Fibroblast of lung (primary cell): ENCODE measurements at places on chromosomes 13 and 19. TPM values are rescaled to one million over a fixed set of nuclear protein-coding genes. Genes with fewer than 3 reads are reported as not detected.

DNA sequence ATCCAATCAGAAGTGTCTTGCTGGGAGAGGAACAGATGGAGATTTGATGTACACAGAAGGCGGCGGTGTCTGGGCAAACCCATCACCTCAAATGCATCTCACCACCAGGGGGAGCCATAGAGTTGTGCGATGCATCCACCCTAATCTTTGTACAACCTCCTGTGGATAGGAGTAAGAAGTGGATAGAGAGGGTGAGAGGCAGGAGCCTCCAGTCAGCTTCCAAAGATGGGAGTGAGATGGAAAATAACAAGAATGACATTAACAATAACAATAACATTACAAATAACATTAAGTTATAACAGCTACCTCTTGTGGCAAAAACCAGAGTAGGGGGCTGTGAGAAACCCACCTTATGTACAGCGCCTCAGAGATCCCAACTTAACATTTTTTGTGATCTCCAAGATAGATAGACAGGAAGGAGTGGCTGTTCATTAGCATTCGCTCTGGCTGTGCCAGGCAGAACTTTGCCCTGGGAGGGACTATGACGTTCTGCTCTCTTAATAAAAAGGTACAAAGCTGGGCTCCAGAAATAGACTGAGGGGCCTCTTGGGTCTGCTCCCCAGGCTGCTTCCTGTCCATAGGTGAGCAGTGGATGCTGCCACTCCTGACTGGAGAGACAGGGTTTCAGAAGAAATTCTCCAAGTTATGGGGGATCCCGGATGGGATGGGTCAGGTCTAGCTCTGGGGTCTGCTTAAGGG lies 5.2 kb upstream of the CEACAM18 start:
- no peaks in the 10 kb centered on the region for H3K36me3 ChIP-seq
- no peaks in the 10 kb centered on the region for H3K27me3 ChIP-seq
- no peak overlapping the region for H3K4me3 ChIP-seq
- H3K4me1 ChIP-seq = no peaks in the 10 kb centered on the region

GRCh38 chr13:28337166-28338005 lies 157.5 kb downstream of the FLT1 start:
- H3K4me1 ChIP-seq = peaks cover 9% of the 10 kb centered on the region
- peak; percentile 74 for DNase-seq
- H3K27ac ChIP-seq = no peak overlapping the region
- no peaks in the 10 kb centered on the region for H3K36me3 ChIP-seq
- no peaks in the 10 kb centered on the region for H3K27me3 ChIP-seq

DNA sequence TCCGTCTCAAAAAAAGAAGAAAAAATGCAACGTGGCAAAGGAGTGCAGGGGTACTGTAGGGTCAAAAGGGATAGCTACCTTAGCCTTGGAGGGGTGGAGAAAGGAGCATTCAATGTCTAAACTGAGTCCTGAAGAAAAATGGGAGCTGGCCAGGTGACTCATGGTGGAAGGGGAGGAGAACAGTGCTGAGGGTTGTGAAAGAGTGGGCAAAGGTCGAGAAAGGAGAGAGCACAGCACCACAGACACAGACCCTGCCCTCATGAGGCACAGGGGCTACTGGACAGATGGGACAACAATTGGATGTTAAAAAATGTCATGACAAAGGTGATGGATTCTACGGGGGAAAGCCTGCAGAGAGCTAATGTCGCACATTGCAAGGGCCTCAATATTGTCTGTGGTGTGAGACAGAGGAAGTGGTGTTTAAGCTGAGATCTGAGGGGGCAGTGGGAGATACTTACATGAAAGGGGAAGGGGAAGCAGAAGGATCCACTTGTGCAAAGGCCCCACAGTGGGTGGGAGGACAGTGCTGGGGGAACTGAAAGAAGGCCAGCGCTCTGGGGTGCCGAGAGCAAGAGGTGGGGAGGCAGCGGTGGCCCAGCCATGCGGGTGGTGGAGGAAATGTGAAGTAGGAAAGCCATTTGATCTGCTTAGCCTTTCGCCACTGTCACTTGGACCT lies 42.9 kb upstream of the URAD start:
- no peak for DNase-seq
- H3K27me3 ChIP-seq = no peaks in the 10 kb centered on the region
- no peak overlapping the region for H3K4me3 ChIP-seq
- H3K27ac ChIP-seq = no peak overlapping the region

- H3K27me3 ChIP-seq = no peaks in the 10 kb centered on the region
- H3K27ac ChIP-seq = peak overlapping the region; percentile 22
- H3K4me3 ChIP-seq = peak overlapping the region; percentile 98
- peak; percentile 19 for DNase-seq
- no peaks in the 10 kb centered on the region for H3K4me1 ChIP-seq
Observed at GRCh38 chr19:56595548-56595899, 422 bp downstream of the ZNF71 start.

DNA sequence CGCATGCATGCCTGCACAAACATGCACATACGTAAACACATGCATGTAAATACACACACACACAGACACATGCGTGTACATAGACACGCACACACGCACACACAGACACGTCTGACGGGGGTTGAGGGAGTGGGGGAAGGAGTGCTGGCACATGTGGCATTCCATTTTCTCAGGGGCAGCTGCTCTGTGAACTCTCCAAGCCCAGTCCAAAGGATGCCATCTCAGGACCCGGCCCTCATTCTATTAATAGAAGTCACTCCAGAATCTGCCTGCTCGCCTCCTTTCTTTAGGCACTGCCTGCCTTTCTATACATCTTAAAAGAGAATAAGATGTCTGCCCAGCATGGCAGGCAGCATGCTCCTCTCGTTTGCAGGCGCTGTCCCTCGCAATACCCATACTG lies 5.3 kb downstream of the ARHGEF7 start:
- H3K27me3 ChIP-seq = peaks cover 14% of the 10 kb centered on the region
- H3K36me3 ChIP-seq = no peaks in the 10 kb centered on the region
- peaks cover 6% of the 10 kb centered on the region for H3K4me1 ChIP-seq
- DNase-seq = no peak
- H3K27ac ChIP-seq = no peak overlapping the region
- H3K4me3 ChIP-seq = no peak overlapping the region

GRCh38 chr19:3682741-3683404 lies 17.4 kb downstream of the PIP5K1C start:
- peaks cover 3% of the 10 kb centered on the region for H3K36me3 ChIP-seq
- H3K27me3 ChIP-seq = no peaks in the 10 kb centered on the region
- H3K4me1 ChIP-seq = no peaks in the 10 kb centered on the region
- no peak overlapping the region for H3K27ac ChIP-seq
- no peak overlapping the region for H3K4me3 ChIP-seq
- peak; percentile 73 for DNase-seq

- no peak for DNase-seq
- no peak overlapping the region for H3K4me3 ChIP-seq
- peaks cover 3% of the 10 kb centered on the region for H3K4me1 ChIP-seq
- no peaks in the 10 kb centered on the region for H3K36me3 ChIP-seq
- H3K27me3 ChIP-seq = peaks cover 2% of the 10 kb centered on the region
- no peak overlapping the region for H3K27ac ChIP-seq
Observed at GRCh38 chr19:41529484-41530183, 46.3 kb upstream of the CEACAM21 start.

DNA sequence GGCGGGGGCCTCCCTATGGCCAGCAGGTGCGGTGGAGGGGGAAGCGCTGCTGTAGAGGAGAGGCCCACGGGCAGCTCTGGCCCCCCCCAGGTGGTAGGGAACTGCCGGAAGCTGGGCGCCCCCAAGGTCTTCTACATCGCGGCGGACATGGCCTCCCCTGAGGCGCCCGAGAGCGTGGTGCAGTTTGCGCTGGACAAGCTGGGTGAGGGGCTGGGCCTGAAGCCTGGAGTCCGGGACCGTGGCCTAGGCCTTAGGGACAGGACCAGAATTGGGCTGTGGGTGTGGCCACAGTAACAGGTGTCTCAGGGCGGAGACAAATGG lies 3.8 kb upstream of the RPL36 start:
- DNase-seq = no peak
- no peak overlapping the region for H3K4me3 ChIP-seq
- no peaks in the 10 kb centered on the region for H3K4me1 ChIP-seq
- H3K27ac ChIP-seq = no peak overlapping the region

- H3K27me3 ChIP-seq = no peaks in the 10 kb centered on the region
- H3K27ac ChIP-seq = no peak overlapping the region
- DNase-seq = no peak
- H3K4me1 ChIP-seq = no peaks in the 10 kb centered on the region
- H3K4me3 ChIP-seq = no peak overlapping the region
Observed at GRCh38 chr13:26323764-26324163, 69.8 kb downstream of the CDK8 start.

Gene AMER2
- total RNA-seq = under 0.01 TPM in 1 of 2 replicates, not detected in the other

Gene SLC8A2
- total RNA-seq = under 0.01 TPM in 1 of 2 replicates, not detected in the other

DNA sequence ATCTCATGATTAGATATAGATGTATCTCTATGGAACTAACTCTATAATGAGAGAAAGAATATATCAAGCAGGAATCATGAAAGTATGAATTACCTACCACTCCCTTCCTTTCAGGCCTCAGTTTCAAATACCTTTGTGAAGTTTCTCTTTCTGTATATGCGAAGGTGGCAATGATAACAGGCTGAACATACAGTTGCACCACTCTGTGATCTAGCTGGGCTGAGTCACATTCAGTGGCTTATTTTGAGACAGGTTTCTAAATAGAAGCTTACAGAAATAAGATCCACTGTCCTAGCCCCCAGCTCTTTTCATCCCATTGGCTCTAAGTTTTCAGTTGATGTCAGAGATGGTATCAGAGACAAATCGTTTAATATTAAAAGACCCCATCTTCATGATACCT lies 662.0 kb downstream of the SLITRK1 start:
- H3K4me3 ChIP-seq = no peak overlapping the region
- no peaks in the 10 kb centered on the region for H3K36me3 ChIP-seq
- no peak for DNase-seq
- no peak overlapping the region for H3K27ac ChIP-seq
- no peaks in the 10 kb centered on the region for H3K4me1 ChIP-seq

Gene SLITRK5
- 0.17 and 0.26 TPM in 2 replicates for total RNA-seq

DNA sequence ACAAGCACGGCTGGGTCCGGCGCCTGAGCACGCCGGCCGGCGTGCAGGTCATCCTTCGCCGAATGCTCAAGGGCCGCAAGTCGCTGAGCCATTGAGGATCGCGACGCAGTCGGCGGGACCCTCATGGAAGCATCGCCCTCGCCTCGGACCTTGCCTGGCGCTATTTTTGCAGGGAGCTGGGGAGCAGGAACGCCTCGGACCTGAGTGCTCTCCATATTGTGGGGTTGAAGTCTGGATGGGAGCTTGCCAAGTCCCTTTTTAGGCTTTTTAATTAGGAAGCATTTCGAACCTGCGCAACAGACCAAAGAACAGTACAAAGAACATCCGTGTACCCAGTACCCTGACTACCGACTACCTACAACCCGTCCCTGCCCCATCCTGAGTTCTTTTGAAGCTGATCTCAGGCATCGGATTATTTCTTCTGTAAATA lies 628 bp downstream of the MRPL34 start:
- H3K27ac ChIP-seq = peak overlapping the region; percentile 62
- H3K4me1 ChIP-seq = peaks cover 10% of the 10 kb centered on the region
- H3K4me3 ChIP-seq = peak overlapping the region; percentile 83
- H3K27me3 ChIP-seq = no peaks in the 10 kb centered on the region
- no peak for DNase-seq
- no peaks in the 10 kb centered on the region for H3K36me3 ChIP-seq

- H3K27ac ChIP-seq = no peak overlapping the region
- no peaks in the 10 kb centered on the region for H3K36me3 ChIP-seq
- peaks cover 9% of the 10 kb centered on the region for H3K4me1 ChIP-seq
- peak; percentile 66 for DNase-seq
- H3K27me3 ChIP-seq = no peaks in the 10 kb centered on the region
Observed at GRCh38 chr13:44380404-44381165, 7.0 kb downstream of the SERP2 start.

DNA sequence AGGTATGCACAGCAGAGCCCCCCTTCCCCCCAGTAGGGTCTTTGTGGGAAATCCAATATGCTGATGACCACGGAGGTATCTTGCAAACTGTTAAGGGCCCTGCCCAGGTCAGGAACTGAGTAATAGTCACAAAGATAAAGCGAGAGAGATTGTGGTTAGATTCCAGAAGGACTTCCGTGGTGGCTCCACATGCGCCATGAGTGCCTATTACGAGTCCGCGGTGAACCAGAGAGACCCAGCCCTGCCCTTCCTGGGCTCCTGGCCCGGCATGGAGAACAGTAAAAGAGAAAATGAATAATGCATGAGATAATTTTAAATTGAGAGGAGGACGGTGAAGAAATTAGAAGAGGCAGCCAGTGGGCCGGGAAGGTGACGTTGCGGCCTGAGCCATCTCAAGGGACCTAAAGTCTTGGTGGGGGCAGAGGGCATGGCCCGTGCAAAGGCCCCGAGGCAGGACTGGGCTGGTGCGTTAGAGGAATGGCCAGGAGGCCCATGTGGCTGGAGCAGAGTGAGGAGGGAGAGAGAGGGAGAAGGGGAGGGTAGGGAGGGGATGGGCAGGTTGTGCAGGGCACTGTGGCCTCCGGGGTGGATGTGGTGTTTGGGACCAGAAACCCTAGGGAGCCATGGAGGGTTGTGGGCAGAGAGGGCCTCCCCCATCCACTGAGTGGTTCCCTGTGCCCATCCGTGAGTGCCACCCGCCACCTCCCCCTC lies 46.6 kb upstream of the NFIC start:
- H3K36me3 ChIP-seq = no peaks in the 10 kb centered on the region
- H3K4me1 ChIP-seq = no peaks in the 10 kb centered on the region
- no peak overlapping the region for H3K27ac ChIP-seq
- no peak overlapping the region for H3K4me3 ChIP-seq
- peak; percentile 87 for DNase-seq

- H3K4me3 ChIP-seq = no peak overlapping the region
- DNase-seq = no peak
- H3K4me1 ChIP-seq = no peaks in the 10 kb centered on the region
- no peak overlapping the region for H3K27ac ChIP-seq
Observed at GRCh38 chr13:59728896-59729545, 434.7 kb downstream of the DIAPH3 start.
